Small intestine (tissue), 16 donors: ENCODE measurements at places on chromosomes 2 and 18.

GRCh38 chr18:10690366-10690765 lies 164.5 kb downstream of the NAPG start:
- no peak for DNase-seq

DNA sequence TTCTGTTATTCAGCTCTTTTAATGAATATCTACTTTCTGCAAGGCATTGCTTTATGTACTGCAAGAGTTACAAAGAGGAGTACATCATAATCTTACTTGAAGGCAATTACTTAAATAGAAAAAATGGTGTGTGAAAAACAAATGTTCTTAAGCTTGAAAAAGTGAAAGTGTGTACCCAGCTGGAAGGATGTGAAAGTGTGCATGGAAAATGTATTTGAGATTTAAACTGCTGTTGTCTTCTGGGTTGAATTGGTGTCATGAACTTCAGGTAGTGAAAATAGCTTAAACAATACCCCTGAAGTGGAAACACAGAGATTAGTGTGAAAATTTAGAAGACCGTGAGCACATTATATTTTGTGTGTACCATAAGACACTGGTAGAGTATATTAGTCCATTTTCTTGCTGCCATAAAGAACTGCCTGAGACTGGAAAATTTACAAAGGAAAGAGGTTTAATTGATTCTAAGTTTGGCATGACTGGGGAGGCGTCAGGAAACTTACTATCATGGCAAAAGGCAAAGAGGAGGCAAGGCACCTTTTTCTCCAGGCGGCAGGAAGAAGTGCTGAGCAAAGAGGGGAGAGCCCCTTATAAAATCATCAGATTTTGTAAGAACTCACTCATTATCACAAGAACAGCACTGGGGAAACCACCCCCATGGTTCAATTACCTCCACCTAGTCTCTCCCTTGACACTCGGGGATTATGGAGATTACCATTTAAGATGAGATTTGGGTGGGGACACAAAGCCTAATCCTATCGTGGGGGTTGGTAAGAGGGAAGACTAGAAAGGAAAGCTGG lies 38.8 kb downstream of the SCN2A start:
- DNase-seq = no peak

DNA sequence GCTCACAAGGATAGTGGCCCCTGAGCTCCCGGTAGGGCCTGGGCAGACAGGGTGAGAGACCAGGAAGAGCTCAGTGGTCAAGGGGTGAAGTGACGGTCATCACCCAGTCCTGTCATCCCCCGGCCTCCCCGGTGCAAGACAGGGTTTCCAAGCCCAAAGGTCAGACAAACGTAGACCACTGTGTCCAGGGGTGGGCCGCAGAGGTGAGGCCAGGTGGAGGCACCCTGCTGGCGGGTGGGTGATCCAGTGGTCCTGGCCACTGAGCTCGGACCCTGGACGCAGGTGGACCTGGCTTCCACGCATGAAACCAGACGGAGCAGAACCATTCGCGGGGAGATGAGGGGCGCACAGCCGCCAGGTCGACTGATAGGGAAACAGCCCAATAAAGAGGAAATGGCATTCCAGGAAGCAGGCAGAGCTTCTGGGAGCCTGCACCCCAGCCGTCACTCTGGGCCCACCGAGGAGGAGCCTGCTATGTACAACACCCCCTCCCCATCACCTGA lies 14.4 kb upstream of the SNED1 start:
- DNase-seq = no peak

GRCh38 chr18:48002933-48003365 lies 72.5 kb upstream of the SMAD2 start:
- peak; percentile 66 for DNase-seq

DNA sequence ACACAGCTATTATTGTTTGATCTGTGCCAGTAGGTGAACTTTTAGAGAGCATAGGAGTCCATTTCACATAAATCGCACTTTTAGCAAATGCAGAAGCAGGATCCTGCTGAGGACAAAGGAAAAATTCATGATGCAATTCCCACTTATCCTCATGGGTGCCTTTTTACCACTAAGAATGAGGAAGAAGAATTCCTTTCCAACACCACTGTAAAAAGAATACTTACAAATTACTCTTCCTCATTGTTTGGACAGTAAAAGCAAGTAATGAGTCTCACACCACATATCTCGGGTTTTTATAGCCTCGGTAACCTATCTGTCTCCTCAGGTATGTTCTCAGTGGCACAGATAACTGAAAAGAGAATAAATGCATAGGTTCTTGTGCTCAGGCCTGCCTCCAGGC lies 238.5 kb downstream of the MTX2 start:
- DNase-seq = no peak

DNA sequence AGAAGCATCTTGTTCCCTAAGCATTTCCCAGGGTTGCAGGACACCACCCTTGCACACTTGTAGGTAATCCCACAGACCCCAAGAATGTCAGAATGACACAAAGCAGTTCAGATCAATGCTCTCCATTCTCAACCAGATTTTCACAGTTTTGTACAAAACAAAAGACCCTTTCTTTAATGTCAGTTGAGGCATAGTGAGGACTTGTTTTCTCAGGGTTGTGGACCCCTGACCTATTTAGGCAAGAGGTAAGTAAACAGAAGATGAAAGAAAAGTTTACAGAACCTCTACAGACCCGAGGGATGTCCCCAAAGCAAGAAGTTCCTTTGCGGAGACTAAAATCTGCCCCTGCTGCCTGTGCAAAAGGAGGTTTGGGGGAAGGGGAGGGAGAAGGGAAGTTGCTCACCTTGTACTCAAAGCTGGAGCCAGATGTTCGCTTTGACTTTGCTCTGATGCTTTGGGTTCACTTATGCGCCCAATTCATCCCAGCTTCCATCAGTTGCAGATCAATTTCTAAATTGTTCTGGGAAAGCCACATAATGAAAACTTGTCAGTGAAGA lies 635.4 kb downstream of the EPHA4 start:
- no peak for DNase-seq

DNA sequence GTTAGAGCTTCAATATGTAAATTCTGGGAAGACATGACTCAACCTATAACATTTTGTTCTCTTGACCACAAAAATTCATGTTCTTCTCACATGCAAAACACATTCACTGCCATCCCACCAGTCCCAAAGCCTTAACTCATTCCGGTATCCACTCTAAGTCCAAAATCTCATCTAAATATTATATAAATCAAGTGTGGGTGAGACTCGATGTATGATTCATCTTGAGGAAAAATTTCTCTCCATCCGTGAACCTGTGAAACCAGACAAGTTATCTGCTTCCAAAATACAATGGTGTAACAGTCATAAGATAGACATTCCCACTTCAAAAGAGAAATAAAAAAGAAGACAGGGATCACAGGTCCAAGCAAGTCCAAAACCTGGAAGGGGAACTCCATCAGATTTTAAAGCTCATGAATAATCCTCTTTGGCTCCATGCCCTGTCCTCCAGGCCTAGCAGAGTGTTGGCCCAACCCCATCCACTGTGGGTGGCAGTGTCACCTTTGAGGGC lies 101.3 kb downstream of the RAD51AP2 start:
- DNase-seq = no peak
